Stimulated activated naive CD4-positive, alpha-beta T cell treated with Interleukin-2 at 50 U/mL for 16 hours (primary cell): ENCODE measurements at places on chromosomes 6 and 20.

GRCh38 chr6:23329086-23329485 is 759.7 kb downstream of the HDGFL1 start:
- no peak for DNase-seq

DNA sequence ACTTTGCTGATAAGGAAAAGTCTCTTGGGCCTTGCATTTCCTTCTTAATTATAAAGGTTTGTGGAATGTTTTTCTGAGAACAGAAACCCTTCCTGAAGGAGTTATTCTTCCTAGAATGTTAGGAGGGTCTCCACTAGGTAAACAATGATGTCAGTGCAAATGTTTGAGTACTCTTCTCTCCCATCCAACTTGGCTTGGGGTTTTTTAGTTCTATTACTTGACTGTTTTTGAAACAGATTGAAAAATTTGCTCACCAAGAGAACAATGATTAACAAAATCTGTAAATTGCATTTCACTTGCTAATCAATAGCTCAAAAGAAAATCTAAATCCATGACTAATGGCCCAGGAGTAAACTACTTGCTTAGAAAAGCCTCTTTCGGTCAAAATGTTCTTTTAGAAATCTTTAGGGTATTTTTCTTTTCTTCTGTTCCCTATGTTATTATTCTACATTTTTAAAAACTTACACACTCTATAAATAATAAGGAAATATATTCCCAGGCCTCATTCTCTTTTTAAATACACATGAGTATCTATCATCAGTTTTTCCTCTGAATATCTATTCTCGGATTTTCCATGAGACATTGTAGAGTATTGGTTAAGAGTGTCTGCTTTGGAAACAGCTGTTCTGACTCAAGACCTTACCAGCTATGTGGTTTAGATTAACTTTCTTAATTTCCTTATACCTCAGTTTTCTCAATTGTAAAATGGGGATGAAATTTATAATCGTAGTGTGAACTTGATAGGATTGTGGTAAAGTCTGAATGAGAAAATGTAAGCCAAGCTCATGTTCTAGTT is 234.2 kb upstream of the CITED2 start:
- DNase-seq = no peak

GRCh38 chr6:4466261-4466660 is 309.9 kb upstream of the CDYL start:
- DNase-seq = no peak

GRCh38 chr6:2819978-2820377 is 21.7 kb downstream of the SERPINB1 start:
- no peak for DNase-seq

GRCh38 chr20:17932396-17932795 is 36.2 kb downstream of the SNX5 start:
- DNase-seq = no peak

DNA sequence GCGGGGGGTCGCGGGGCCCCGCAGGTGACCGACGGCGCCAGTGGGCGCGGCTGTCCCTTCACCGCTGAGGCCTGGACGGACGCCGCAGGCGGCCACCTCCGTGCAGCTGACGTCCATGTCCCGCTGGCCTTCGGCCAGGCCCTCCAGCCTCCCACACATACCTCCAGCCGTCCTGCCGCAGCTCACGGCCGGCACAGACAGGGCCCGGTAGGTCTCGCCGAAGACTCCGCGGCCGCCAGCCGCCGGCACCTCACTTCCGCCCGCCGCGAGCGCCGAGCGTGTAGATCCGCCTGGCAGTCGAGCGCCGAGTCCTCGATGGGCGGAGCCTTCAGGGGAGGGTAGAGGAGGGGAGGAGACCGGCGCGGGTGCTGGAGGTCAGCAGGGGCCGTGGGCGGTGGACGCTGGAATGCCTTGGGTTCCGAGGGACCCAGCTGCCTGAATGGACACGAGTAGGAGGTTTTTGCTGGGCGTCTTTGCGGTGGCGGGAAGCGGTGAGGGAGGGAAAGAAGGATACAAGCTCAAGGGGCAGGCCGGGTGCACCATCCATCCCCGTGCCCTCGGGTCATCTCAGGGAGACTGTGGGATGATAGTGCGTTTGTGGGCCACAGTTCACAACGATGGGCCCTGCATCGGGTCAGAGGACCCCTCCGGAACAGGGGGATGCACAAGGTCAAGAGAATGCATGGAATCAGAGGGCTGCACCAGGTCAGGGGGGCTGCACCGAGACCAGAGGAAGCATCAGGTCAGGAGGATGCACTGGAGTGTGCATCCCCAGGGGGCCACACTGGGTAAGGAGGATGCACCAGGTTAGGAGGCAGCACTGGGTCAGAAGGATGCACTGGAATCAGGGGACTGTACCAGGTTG is at the start of gene EXOC2:
EXOC2 (minus strand) TSS at position 282 of the 865 bp plus-strand sequence. CDS start 55,321 bp downstream, outside the sequence.
- peak; percentile 84 for DNase-seq

GRCh38 chr6:161031721-161032495 is 40.3 kb downstream of the MAP3K4 start:
- no peak for DNase-seq

DNA sequence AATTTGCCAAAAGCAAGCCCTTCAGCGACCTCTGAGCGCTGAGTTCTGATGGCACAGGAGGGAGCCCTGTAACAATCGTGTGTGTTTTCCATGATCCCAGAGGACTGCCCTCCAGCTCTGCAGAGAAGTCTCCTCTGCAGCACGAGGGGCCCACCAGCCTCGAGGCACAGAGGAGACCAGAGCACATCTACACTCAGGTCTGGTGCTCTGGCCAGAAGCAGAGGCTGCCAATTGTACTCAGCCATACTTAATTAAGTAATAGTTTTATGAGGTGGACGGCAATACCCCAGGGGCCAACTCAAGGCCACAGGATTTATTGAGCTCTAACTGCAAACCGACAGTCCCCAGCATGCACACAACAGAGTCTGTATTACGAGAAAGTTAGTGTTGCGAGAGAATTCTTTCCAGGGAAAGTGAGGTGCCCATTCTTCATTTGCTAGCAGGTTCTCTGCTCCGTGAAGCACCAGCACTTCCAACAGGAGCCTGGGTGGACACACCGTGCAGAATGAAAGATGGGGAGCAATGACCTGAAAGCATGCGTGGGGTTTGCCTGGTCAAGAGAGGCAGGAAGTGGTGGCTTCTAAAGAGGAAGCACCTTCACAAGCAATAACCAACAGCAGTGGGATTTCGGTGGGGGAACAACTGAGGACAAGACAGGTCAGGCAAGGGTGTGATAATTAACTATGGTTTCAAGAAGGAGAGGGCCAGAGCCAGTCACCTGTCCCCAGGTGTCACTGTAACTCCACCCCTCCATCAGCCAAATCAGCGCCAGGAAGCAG is 92.8 kb upstream of the FOXC1 start:
- no peak for DNase-seq

- DNase-seq = peak; percentile 50
Observed at GRCh38 chr20:667351-668034, 8.1 kb downstream of the SCRT2 start.

GRCh38 chr20:24722586-24722985 is 226.5 kb upstream of the CST7 start:
- DNase-seq = no peak

GRCh38 chr6:45781890-45782289 is 233.8 kb downstream of the CLIC5 start:
- no peak for DNase-seq

GRCh38 chr20:52593654-52594053 is 378.5 kb upstream of the TSHZ2 start:
- no peak for DNase-seq

- DNase-seq = no peak
Observed at GRCh38 chr20:62917720-62918119, 8.6 kb downstream of the DIDO1 start.
